CD4-positive, alpha-beta T cell treated with Interleukin-2 at 100 ng/mL for 4 hours (primary cell): ENCODE measurements at places on chromosomes 13 and 19.

GRCh38 chr19:49850221-49850486 is 805 bp upstream of the PTOV1 start:
- no peak for DNase-seq

DNA sequence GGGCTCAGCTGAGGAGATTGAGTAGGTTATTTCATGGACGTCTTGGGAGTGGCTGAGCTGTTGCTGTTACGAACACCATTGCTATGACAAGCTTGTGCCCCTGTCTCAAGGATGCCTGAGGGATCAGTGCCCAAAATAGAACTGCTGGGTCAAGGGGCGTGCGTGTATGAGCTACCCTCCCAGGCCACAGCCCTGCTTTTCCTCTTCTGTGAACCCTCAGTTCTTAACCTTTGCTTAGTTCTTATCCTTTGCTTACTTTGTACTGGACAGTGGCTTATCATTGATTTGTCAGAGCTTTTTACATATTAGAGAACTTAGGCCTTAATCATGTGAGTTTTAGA is 9.0 kb downstream of the ARHGAP45 start:
- DNase-seq = no peak

- no peak for DNase-seq
Observed at GRCh38 chr13:45327253-45327955, 13.6 kb downstream of the TPT1 start.

DNA sequence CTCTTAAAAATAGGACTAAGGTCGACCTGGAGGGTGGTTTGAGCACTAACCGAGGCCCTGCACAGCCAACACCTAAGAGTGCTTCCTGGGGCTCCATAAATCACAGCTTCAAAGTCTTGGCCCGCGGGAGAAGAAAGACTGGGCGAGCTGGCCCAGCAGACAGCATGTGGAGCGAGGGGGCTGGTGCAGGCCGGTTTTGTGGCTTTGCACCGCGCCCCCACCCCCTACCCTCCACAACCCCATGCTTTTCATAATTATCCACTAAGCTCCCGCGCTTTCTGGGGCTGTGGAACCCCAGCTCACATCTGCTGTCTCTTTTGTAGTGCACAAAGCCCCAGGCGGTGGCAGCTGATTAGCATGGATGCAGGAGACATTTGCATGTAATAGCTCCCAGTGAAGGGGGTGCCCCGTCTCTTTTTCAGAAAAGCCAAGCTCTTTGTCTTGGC is 17.1 kb downstream of the CARM1 start:
- no peak for DNase-seq

DNA sequence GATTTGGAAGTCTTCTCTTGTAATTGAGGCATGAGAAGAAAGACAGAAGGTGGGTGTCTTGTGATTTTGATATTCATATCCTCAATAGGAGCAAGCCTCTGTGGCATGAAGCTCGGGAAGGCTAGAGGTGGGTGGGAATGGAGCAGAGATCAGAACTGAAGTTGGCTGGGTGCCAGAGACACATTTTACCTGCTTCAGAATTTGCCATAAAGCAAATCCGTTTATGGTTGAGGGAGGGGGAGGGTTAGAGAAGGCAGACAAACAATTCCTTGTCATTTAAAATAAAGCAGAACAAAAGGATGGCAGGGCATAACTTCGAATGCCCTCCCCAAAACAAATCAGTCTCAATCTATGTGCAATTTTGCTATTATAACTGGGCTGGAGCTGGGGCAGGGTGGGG is 305.9 kb downstream of the KLF5 start:
- no peak for DNase-seq

DNA sequence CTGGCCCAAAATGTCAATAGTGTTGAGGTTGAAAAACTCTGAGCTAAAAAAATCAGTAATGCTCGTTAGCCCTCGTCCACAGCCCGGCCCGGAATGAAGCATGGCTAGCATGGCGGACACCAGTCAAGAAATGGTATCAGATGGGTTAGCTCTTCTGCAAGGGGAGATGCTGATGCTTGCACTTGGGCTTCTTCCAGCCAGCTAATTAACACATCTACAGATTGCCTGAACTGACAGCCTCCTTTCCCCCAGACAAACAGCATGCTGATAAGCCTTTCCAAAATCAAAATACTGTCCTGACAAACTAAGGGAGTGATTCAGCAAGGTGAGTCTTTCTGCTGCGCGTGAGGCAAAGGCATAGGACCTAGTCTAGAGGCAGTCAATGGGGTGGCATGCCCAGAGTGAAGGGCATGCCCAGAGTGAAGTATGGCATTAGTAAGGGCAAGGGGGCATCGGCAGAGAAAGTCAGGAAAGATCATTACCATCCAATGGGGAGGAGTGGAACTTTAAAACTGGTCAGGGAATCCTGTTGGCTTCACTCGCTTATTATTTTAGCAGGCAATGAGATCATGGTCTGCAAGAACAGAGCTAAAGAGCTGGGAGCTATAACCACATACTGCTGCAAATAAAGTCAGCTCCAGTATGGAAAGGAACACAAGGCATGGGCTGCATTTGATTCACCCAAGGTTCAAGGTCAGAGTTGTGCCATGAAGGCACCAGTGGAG is 30.2 kb upstream of the UBE2L5 start:
- DNase-seq = no peak

- DNase-seq = no peak
Observed at GRCh38 chr13:89684896-89685295, 1662.6 kb upstream of the MIR17HG start.

GRCh38 chr13:79988573-79988972 is 352.4 kb downstream of the SPRY2 start:
- DNase-seq = no peak

GRCh38 chr13:32837973-32838927 is 178.0 kb upstream of the KL start:
- DNase-seq = no peak

- no peak for DNase-seq
Observed at GRCh38 chr19:58476498-58477015, 405 bp downstream of the ZNF446 start.
